ENCODE measurements at places on chromosomes 11 and 22.
A peak's percentile ranks its signal among the peaks of the same experiment; 100 is the strongest.

DNA sequence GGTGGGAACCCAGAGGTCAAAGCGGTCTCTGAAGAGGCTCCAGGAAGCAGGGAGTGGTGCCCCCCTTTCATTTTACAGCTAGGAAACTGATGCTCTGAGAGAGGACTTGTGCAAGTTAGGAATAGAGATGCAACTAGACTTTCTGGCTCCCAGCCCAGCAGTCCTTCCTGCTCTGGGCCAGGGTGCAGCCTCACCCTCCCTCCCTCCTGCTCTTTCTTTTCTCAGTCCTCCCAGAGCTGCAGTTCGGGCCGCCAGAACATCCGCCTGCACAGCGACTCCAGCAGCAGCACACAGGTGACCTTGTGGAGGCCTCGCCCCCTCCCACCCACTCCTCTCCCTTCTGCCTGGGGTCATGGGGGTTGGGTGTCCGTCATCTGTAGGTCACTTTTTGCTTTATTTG lies 51.5 kb downstream of the LHFPL7 start:
- DNase-seq, result no peak

GRCh38 chr11:128285321-128285720 lies 302.0 kb downstream of the ETS1 start:
- DNase-seq, result no peak

DNA sequence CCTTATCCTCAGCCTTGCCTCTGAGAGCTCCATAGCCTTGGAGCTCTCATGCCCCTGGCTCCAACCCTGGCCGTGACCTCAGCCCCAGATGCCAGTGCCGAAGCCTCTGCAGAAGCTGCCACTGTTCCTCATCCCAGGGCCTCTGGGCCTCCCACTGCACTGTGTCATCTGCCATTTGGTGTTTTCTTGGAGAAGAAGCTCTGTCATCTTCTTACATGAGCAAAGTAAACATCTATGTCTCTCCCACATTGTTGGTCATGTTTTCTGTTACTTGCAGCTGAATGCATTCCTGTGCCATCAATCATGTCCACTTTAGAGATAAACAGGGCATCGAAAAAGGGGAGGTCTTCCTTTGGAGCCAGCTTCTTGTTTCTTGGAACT lies 45.0 kb upstream of the FTH1 start:
- DNase-seq, result no peak

DNA sequence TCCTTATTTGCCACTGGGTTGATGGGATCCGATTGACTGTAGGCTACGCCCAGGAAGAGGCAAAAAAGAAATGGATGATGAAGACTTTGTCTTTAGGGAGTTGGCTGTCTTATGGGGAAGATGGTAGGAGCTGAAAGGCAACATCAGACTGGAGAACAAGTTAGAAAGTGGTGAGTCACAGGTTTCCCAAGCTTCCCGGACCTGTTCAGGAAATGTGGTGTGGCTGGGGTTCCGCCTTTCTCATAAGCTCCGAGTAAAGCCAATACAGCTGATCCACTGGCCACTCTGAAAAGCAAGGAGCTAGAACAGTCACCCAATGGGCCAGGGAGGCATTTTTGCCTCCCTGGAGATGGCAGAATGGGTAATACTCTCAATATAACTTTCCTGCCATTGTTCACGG lies 194.5 kb downstream of the SNX19 start:
- DNase-seq, result no peak

DNA sequence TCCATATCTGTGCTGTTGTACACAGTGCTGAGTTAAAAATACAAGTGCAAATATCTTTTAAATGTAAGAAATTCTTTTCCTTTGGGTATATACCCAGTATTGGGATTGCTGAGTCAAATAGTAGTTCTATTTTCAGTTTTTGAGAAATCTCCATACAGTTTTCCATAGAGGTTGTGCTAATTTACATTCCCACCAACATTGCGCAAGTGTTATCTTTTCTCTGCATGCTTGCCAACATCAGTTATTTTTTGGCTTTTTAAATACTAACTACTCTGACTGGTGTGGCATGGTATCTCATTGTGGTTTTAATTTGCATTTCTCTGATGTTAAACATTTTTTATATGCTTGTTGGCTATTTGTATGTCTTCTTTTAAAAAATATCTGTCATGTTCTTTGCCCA lies 6.5 kb downstream of the OR52E8 start:
- DNase-seq, result no peak

- DNase-seq, result no peak
These were observed 16.3 kb downstream of the OR2AG2 start for GRCh38 chr11:6755303-6755952.

DNA sequence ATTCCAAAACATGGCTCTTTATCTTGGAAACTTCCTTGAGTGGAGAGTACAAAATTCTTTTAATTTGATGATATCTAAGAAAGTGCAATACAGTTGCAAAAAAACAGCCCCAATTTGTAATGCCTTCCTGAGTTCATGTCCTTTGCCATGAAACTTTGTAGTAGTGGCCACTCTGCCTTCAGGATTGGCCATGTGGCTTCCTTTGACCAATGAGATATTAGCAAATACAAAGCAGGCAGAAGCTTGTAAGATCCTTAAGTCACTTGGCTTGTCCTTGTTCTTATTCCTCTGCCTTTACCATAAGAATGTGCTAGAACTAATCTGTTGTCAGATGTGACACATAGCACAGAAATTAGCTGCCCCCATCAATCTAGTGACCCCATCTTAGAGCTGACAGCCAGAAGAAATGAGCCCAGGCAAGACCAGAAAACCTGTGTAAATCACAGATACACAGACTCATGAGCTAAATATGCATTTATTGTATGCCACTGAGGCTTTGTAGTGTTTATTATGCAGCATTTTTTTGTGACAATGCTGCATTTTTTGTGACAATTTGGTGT lies 29.8 kb upstream of the BLID start:
- DNase-seq, result no peak

DNA sequence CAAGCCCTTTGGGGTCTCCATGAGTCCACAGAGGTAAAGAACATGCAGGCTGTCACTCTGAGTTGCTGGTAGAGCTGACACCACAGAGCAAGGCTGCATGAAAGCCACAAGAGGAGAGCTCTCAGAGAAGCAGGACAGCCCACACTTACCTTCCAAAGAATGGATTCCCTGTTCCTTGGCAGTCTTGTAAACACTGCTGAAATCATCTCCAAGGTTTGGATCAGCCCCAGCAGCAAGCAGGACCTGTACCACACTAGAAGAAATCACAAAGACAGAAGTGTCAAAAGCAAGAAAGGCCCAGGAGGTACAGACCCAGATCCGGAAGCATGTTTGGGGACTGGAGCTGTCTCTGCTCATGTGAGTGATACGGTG lies 54.2 kb downstream of the CLPB start:
- DNase-seq, result no peak

DNA sequence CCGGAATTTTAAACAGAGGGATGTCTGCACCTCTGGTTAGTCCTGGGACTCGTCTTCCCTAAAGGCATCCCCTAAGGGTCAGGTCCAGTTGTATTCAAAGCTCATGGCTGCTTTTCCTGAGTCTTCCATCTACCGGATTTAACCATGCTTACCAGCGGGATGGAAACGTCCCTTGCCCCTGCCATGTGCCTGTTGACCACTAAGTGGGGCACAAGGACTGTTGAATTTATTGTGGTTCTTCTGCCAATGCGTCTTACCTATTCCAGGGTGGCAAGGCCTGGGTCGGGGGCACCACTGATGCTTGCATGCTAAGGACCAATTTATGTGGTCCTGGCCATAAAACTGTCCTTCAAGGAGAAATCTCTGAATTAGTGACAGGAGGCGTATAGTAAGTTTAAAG lies 25.6 kb downstream of the ANKRD42 start:
- no peak for DNase-seq

GRCh38 chr22:39818094-39818493 lies 75.5 kb downstream of the ENTHD1 start:
- DNase-seq, result no peak

DNA sequence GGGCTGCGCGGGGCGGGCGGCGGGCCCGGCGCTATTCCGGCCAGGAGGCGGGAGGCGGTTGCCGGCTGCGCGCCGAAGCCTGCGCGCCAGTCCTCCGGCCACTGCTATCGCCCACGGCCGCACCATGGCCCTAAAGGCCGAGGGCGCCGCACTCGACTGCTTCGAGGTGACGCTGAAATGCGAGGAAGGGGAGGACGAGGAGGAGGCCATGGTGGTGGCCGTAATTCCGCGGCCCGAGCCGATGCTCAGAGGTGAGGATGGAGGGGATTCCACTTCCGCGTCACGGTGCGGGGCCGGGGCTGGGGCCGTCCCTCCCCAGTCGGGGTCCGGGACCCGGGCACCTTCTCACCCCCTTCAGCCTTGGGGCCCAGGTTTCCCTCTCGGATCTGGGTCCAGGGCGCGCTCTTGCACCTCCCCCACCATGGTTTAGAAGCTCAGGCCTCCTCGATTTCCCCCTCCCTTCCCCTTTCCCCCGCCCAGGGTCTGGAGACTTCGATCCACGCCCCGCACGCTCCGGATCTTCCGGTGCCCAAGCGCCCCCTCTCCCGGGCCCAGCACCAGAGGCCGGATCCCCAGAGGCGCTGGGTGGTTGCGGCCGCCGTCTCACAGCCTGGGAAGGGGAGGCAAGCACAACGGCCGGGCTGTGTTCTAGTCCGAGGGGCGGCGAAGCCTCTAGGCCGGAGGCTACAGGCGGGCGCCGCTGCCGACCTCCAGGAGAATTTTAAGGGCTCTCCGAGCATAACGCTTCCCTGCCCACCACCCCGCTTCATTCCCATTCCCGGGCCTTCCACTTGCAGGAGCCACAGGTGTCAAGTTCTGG lies 517 bp downstream of the SPINDOC start:
- DNase-seq, result no peak

DNA sequence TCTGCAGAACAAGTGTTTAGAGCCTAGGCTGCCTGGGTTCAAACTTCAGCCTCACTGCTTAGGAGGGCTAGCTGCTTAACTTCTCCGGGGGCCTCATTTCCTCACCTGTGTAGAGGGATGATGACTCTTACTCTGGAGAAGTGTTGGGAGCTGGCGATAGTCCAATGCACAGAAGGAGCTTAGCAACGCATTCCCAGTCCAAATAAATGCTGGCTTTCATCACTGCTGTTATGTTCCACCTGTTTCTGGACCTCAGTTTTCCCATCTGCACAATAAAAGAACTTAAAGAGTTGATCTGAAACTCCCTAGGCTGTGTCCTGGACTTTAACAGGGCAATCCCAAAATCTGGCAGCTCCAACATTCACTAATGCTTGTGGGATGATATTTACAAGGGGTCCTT lies 337.8 kb downstream of the MIAT start:
- DNase-seq, result no peak

DNA sequence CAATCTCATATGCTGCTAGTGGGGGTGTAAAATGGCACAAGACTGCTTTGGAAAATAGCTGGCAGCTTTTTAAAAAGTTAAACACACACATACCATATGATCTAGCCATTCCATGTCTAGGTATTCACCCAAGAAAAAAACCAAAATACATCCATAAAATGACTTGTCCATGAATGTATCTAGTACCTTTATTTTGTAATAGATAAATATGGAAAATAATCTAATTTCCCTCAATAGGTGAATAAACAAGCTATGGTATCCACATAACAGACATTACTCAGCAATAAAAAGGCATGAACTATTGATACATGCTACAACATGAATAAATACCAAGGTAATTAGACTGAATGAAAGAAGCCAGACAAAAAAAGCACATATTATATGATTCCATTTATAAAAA lies 22.9 kb downstream of the RNF141 start:
- DNase-seq, result no peak

GRCh38 chr11:116840224-116840745 lies 2.9 kb upstream of the APOA1 start:
- DNase-seq, result no peak

GRCh38 chr11:61967924-61968757 lies 707 bp upstream of the FTH1 start:
- DNase-seq, result no peak

- DNase-seq, result no peak
These were observed 1.2 kb downstream of the PRG3 start for GRCh38 chr11:57379732-57380131.

- no peak for DNase-seq
These were observed 11.9 kb upstream of the ISX start for GRCh38 chr22:35054064-35054463.

DNA sequence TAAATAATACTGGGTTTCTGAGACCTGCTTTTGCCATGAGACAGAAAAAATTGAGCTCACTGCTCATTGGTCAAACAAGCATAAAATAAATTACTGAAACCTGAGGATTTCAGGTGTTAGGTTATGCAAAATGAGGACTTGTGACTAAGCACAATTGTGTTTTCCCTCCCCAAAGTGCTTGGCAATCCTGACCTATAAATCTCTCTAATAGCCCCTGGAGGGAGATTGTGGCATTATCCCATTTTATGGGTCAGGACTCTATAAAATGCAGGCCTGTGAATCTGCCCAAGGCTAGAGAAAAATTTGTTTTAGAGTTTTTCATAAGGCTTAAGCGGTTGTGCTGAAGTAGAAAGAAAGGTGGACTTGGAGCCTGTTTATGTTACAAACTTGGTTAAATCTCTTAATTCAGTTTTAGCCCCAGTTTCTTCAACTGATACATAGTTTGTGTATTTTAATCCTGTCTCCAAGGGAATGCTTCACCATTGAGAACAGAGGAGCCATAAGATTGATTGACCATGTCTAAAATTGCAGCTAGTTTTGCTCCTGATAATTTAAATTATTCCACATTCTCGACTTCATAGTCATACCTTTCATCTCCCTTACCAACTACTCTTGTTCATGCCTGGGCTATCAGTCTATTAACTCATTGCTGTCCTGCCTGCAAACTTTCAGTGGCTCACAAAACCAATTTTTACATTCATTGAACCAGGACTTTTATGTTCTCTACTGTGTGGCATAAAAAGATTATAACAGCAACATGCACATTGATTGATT lies 63.6 kb upstream of the LRRC4C start:
- no peak for DNase-seq

- no peak for DNase-seq
These were observed 54.6 kb downstream of the SLC36A4 start for GRCh38 chr11:93143186-93143585.

DNA sequence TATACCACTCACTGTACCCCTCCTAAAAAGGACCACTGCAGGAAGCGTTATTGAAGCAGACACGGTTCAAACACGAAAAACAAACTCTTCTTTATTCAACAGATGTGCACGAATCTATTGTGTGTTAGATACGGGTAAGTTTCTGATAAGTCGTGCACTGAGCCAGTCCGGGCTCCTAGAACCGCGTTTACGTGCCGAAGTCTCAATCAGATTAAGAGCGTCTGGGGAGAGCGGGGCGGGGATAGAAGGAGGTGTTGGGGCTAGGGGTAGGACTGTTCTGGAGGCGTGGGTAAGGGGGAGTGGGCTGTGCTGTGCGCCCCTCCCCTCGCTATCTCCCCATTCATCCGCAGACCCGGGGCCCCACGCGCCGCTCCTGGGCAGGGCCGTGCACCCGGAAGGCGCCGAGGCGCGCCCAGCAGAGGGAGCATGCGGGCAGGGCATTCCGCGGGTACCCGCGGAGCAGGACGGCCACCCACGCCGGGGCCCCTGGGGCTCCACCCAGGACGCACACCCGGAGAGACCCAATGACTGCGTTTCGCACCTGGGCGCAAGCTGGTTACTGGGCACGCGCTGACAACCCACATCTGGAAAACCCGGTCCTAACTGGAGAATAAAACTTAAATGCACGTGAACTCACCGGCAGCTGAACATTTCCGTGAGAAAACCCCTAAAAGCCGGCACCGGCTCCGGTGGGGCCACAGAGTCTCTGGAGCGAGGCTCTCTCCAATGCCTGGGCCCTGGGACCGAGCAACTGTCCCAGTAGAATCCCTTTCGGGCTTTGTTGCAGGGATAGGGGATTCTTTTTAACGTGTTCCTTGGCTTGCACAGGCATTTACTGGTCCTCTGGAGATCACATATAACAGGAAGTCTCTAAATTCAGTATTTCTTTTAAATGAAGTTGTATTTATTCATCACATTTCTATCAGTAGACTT lies 40.6 kb downstream of the WEE1 start:
- peak; percentile 73 for DNase-seq

GRCh38 chr11:129446572-129446971 lies 70.9 kb downstream of the BARX2 start:
- no peak for DNase-seq

All from stimulated activated CD8-positive, alpha-beta memory T cell treated with anti-CD3 and anti-CD28 coated beads, Interleukin-15, amount 100 ng/mL, for 24 hours (primary cell).